ENCODE measurements at places on chromosomes 12 and 14. TPM values are rescaled to one million over a fixed set of nuclear protein-coding genes. Genes with fewer than 3 reads are reported as not detected.

GRCh38 chr12:130079279-130079678 lies 83.0 kb upstream of the FZD10 start:
- no peak for DNase-seq

P2RX2 gene
- not detected for total RNA-seq

ANG gene
- total RNA-seq = 41.9 TPM

- no peak for DNase-seq
Measured at GRCh38 chr14:101451166-101451565, 110.1 kb upstream of the DIO3 start.

LRRC10 gene
- total RNA-seq = not detected

LHX5 gene
- total RNA-seq = not detected

GRCh38 chr14:46063872-46064271 lies 587.7 kb downstream of the RPL10L start:
- no peak for DNase-seq

RHOJ gene
- total RNA-seq = 11.1 TPM

GPN3 gene
- total RNA-seq = 16.7 TPM
